ENCODE measurements at places on chromosomes 13 and 19.

GRCh38 chr19:41988947-41989346, 5.1 kb downstream of the ATP1A3 start:
- DNase-seq, result no peak

GRCh38 chr13:86633346-86633745, 834.1 kb upstream of the SLITRK6 start:
- no peak for DNase-seq

DNA sequence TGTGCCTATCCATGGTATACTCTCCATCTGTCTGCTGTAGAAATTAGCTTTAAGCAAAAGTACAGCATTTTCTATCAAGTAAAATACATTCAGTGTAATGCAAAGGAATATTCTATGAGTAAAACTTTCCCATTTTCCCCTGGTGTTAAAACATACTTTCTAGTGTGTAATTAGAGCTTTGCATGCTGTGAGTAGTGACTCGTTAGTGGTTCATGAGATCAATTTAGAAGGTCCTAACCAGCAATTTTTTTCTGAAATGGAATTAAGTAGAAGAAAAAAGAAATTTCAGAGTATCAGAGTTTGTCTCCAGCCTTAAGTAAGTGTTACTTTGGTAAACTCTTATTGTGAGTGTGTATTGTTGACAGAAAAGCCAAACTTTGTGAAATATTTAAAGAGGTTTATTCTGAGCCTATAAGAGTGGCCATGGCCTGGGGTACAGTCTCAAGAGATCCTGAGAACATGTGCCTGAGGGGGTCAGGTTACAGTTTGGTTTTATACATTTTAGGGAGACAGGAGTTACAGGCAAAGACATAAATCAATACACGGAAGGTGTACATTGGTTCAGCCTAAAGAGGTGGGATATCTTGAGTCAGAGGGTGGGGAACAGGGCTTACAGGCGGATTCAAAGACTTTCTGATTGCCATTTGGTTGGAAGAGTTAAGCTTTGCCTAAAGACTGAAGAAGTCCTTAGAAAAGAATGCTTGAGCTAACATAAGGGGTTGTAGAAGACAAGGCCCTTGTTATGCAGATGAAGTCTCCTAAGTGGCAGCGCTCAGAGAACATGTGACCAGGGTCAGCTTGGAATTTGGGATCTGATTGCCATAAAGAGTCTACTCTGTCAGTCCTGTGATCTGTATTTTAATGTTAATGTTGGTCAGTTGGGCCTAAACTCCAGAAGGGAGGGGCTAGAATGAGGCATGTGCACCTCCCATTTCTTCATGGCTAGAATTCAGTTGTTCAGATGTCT, 25.5 kb downstream of the FAM187B start:
- no peak for DNase-seq

- no peak for DNase-seq
Measured at GRCh38 chr19:10924597-10924996, 3.8 kb downstream of the YIPF2 start.

- DNase-seq, result no peak
Measured at GRCh38 chr13:19581675-19582074, 20.3 kb upstream of the TPTE2 start.

DNA sequence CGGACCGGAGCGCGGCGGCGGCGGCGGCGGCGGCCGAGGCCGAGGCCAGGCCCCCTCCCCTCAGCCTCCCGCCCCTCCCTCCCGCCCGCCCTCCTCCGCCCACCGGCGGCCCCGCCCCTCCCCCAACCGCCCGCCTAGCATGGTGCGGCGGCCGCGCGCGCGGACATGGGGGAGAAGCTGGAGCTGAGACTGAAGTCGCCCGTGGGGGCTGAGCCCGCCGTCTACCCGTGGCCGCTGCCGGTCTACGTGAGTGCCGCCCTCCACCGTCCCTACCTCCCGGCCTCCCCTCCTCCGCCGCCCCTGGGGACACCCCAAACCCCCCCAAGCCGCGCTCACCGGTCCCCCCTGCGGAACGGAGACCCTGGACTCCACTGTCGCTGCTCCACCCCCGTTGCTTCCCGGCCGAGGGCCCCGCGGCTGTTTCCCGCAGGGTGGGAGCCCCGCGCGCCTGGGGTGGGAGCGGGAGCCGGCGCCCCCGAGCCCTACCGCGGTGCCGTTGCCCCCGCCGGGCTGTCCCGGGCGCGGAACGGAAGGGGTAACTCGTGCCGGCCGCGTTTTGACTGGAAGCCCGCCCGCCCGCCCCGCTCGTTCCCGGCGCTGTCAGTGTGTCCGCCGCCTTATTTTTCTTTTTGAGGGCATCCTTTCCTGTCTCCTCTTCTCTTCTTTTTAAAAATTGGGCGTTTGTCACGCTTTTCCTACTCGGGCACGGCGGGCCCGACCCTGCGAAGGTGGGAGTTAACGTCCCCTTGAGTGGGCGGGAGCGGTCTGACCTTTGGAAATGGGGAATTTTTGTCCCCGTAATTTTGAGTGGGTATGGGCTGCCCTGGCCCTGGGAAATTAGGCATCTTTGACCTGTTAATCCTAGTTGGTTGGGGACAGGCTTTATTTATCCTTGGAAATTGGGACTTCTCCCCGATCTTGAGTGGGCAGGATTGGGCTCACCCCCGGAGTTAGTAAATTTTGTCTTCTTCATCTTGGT, 576 bp downstream of the DOT1L start:
- DNase-seq, result peak; percentile 74

DNA sequence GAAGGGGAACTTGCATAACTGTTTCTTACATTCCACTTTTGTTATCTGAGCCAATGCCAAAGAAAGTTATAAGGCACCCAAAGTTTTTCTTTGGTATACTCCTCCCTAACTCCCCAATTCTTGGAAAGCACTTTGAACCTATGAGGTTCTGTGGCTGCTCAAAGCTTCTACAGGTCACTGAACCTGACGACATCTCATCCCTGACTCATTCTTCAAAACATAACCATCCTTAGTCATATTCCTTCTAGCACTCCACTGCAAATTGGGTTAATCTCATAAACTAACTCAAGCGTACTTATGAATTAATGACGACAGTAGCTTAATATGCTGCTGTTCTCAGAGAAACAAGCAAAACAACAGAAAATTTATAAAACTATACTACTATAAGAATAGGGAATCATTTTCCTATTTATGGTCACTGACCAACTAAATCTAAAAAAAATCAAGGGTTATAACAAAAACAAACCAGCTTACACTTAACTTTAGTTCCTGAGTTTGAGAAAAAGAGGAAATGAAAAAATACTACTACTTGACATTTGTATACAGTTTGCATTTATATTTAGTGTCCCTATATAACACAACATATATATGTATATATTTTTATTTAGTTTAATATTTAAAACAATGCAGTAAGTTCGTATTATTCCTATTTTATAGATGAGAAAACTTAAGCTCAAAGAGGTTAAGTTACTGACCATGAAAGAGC, 69.1 kb downstream of the CAB39L start:
- DNase-seq, result no peak

DNA sequence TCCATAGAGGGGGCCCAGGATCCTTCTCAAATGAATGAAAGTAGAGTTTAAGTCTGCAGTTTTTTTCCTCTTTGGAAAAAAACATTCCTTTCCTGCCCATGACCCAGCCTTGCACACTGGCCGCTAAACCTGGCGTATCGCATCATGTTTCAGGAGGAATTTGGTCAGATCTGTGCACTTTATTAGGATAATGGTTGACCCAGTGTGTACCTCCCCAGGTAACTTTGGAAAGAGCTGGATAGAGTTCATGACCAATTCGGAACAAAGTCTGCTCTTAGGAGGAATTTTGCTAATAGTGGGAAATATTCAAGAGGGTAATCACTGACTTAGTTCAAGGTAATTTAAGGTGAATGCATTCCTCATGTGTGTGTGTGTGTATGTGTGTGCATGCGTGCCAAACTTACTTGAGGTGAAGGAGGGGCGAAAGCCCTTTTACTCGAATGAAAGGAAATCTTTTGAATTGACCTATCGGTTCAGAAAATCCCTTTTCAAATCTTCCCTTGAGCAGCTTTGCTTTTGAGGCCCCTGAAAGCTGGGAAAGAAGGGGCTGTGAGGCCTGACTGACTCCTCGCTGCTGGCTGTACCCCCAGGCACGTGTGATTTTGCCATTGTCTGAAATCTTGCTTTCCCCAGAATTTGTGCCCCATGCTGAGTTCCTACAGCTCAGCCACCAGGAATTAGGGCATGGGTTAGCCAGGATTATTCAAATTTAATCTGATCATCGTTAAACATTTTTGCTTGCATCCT, 46.3 kb downstream of the SIPA1L3 start:
- DNase-seq, result no peak

GRCh38 chr19:39501340-39501739, 2.6 kb downstream of the DLL3 start:
- DNase-seq, result no peak

DNA sequence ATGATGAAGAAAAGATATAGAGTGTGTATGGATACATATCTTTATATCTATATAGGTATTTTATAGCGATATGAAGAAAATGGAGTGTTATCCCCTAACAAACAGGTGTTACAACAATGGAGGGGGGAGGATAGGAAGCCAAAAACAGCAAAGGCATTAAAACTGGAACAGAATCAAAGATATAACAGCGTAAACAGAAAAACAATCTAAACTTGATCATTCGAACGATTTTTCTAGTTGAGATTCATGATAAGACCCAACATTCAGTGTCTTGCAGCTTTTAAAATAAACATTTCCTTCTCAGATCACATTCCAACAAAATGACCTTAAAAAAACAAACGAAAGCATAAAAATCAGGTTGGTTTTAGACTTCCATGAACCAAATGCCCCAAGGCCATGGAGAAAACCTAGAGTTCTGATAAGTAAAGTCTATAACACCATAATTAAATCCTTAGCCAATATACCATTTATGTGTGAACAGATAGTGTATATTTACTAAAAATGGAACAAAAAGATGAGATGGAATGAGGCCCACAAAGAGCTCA, 55.7 kb downstream of the CAB39L start:
- DNase-seq, result no peak

GRCh38 chr19:46210669-46211068, 18.9 kb upstream of the IGFL1 start:
- DNase-seq, result no peak

DNA sequence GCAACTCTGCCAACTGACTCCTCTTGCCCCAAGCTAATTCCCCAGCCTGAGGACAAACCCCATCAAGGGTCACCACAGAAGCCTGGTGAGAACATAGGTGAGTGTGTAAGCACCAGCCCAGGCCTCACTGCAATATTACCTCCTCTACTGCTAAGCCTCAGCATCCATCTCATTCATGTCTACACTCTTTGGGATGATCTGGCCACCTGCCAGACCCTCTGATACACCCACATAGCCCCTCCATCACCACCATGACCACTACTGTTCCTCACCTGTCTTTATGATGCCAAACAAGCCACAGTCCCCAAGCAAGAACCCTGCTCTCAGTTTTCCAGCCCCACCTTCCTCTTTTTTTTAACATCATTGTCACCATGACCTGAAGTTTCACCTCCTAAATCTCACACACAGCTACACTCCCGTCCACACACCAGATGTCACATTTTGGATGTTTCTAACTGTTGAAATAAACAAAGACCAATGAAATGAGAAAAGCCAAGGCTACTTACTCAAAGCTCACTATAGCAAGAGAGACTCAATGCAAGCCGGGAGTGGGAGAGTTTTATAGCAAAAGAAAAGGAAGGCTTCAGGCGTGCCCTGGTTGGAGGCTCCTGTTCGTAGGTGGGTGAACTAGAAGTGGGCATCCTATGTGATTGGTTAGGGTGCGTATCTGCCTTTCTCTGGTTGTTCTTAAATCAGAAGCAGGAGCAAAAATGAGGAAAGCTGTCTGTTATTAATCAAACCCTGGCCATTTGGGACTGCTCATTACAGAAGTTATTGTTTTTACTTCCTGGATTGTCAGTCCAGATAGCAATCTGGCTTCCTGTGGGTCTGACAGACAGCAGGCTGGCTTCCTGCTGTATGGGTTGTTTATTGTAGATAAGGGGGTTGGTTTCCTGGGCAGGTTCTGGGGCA, 2.0 kb downstream of the ZNF792 start:
- DNase-seq, result no peak

- no peak for DNase-seq
Measured at GRCh38 chr13:99263126-99263785, 5.1 kb upstream of the GPR18 start.

DNA sequence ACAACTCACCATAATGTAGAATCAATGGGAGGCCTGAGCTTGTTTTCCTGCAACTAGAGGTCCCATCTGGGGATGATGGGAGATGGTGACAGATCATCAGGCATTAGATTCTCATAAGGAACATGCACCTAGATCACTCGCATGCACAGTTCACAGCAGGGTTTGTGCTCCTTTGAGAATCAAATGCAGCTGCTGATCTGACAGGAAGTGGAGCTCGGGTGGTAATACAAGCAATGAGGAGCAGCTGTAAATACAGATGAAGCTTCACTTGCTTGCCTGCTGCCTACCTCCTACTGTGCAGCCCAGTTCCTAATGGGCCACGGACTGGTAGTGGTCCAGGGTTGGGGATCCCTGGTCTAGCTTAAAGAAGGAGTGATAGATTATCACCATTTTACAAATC, 33.0 kb downstream of the KPNA3 start:
- DNase-seq, result peak; percentile 64

DNA sequence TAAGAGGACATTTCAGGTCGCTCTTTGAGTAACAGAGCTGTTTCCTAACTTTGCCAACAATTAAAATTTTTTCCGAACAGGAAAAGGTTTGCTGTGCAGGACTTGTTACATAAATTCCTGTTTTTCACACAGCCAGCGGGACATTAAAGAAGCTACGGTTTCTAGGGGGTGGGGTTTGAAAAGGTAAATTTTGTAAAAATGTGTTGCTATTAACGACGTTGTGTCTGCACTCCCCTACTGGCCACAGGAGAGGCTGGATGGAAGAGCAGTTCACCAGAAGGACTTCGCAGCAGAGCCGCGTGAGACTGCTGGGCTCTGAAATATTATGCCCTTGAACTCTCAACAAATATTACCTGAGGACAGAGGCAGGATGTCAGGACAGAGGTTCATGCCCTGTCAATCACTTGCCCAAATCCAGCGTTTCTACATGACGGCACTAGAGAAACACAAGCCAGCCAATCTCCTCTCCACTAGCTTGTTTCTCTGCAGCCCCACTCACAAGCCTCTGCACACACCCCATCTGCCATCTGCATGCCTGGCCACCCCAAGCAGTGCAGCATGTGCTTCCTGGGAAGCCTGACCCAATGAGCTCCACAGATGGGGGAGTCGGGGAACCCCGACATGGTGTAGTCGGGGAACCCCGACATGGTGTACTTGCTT, 102.0 kb downstream of the FOXO1 start:
- DNase-seq, result no peak

- no peak for DNase-seq
Measured at GRCh38 chr13:94176561-94176960, 302.9 kb downstream of the DCT start.

DNA sequence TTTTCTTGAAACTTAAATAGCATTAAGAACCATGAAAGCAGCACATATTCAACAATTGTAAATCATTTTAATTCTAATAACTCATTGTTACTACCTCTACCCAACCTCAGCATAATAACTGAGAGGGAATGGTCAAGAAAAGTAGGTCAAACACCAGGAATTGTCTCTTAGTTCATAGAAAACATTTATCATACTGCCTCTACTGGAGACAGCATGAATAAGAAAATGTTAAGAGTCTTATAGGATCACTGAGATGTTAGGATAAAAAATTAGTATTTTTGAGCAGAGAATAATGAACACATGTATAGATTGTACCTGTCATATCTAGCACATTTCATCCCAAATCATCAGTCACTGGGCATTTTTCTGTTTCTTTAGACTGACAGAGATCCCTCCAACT, 515.3 kb downstream of the PCDH9 start:
- no peak for DNase-seq

GRCh38 chr13:100544866-100545683, 43.5 kb downstream of the GGACT start:
- no peak for DNase-seq

- no peak for DNase-seq
Measured at GRCh38 chr13:111337741-111338140, 17.3 kb downstream of the TEX29 start.
